ENCODE measurements at places on chromosomes 1 and 21.

- DNase-seq, result no peak
Measured at GRCh38 chr1:198655459-198656121, 16.8 kb downstream of the PTPRC start.

DNA sequence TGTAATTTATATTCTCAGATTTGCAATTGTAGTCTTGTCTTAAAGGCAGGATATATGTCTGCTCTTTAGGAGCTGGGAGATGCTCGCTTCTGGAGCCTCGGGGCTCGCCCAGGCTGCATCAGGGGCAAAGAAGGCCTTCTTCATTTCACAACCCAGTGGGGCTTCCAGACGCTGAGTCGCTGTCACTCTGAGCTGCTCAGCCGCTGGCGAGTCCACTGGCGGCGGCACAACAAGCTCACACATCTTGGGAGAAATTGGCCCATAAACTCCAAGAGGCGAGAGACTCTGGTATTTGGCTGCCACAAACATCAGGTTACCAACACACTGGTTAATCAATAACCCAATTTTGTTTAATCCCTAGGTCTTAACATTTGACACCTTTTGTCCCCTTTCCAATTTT, 216.6 kb downstream of the ATG4C start:
- no peak for DNase-seq

DNA sequence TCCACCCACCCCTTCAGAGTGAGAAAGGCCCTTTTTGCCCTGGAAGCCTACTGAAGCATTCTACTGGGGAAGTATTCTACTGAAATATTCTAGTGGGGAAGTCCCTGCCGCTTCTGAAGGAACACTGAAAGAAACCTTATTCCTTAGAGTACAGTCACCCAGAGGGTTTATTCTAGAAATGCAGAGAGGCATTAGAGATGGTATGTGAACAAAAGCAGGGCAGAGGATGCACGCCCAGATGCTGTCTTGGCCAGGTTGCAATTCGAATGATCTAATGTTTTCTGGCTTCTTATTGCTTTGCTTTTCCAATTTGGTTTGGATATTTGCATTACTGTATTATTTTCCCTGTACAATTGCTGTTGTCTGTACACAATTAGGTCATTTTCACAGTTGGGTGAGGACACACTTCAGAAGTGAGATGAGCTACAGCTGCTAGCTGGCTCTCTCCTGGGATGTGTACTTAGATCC, 37.1 kb downstream of the CCN1 start:
- no peak for DNase-seq

DNA sequence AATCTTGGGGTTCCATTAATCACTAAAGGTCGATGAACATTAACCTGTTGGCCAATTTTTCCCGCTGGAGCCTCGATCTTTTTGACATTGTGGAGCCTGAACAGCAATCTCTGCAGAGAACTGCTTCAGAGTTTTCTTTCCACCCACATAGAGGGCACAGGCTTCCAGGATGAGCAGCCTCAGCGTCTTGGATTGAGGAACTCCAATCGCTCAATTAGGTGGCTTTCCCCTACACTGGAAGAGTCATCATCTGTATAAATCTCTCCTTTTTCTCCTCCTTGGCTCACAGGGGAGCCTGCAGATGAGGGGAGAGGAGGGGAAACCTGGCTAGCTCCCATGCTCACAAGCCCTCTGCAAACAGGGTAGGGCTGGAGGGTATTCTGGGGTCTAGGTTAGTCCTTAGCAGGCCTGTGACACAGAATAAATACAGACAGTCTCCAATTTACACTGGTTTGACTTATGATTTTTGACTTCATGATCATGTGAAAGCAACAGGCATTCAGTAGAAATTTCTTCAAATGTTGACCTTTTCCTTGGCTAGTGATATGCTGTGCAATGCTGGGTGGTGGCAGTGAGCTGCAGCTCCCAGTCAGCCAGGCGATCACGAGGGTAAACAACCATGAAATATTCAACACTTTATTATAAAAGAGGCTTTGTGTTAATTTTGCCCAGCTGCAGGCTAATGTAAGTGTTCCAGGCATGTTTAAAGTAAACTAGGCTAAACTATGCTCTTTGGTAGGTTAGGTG, 80.8 kb downstream of the PGBD5 start:
- DNase-seq, result no peak

DNA sequence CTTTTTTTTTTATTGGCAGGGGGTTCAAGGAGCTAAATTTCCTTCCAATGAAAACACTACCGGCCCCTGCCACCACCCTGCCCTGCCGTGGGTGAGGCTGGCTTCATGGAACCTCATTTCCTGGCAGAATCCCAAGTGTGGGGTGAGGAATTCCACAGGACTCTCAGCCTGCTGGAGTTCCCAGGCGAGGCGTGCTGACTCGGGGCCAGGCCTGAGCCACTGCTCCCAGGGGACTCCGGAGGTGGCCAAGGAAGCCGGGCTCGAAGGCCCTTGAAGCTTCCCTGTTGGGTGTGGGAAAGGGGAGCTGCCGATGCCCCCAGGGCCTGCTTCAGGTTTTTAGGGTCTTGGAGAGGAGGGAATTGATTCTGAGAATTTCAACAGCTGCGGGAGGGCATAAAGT, 95.3 kb upstream of the ACTRT2 start:
- no peak for DNase-seq

- DNase-seq, result no peak
Measured at GRCh38 chr1:172398970-172399755, 21.3 kb upstream of the C1orf105 start.

DNA sequence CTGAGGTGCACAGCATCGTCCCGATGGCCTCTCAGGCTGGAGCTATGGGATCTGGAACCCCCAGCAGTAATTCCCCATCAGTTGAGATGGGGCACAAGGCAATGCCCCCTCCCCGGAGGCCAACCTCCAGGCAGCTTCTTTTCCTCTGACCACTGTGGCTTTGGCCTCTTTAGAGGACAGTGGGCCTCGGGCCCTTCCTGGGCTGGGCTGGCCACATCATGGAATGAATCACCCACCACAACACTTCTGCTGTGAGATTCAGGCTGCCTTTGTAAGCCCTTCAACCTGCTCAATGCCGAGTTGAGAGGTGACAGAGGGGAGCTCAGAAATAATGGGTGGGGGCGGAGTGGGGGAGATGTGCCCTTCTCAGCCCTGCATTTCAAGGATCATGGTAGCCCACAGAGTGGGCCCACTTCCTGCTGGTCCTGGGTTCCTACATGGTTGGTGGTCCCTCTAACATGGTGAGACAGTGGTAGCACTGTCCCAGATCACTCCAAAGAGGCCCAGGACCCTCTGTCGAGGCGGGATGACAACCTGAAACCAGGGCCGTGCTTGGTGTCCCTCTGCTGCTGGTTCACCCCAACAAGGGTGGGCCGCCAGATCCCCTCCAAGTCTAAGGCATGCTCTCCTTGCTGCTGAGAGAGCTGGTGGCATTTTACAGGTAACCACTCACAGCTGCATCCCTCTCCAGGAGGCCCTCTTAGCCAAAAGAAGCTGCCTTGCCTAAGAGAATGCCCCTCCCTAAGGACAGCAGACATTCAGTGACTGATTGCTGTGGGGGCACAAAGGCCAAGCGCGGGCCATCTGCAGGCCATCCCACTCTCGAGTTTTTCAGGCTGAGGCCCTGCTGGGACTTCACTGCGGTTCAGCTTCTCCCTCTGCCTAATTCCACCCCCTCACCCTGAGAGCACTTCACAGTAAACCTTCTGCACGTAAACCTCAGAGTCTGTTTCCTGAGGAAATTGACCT, 29.7 kb upstream of the EVA1B start:
- no peak for DNase-seq
